Stimulated activated CD4-positive, alpha-beta T cell treated with anti-CD3 and anti-CD28 coated beads, Interleukin-4, amount 100 ng/mL, for 48 hours (primary cell): ENCODE measurements at places on chromosomes 6 and 20.

DNA sequence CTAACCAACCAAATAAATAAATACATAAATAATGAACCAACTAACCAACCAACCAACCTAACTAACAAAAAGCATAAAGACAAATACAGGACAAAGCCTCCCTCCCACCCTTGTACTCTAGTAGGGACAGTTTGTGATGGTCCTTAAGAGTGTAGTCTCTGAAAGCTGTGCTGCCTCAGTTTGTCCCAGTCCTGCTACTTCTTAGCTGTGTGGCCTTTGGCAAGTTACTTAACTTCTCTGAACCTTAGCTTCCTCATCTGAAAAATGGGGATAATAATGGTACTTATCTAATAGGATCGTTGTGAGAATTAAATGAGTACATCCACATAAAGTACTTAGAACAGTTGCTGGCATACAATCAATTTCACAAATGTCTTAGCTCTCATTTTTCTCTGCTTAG lies 232.6 kb upstream of the SUPT3H start:
- no peak for DNase-seq

DNA sequence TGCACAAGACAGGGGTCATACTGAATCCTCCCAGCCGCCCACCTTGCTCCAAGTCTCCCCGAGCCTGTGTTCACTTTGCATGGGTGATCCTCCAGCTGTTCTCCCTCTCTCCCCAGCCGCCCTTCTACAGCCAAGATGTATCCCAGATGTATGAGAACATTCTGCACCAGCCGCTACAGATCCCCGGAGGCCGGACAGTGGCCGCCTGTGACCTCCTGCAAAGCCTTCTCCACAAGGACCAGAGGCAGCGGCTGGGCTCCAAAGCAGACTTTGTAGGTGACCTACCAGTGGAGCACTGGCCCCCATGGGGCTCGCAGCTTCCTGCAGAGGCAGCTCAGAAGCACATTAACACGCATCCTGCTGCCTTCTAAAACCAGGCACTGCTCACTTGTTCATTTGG lies 14.6 kb upstream of the IFT52 start:
- DNase-seq, result no peak

DNA sequence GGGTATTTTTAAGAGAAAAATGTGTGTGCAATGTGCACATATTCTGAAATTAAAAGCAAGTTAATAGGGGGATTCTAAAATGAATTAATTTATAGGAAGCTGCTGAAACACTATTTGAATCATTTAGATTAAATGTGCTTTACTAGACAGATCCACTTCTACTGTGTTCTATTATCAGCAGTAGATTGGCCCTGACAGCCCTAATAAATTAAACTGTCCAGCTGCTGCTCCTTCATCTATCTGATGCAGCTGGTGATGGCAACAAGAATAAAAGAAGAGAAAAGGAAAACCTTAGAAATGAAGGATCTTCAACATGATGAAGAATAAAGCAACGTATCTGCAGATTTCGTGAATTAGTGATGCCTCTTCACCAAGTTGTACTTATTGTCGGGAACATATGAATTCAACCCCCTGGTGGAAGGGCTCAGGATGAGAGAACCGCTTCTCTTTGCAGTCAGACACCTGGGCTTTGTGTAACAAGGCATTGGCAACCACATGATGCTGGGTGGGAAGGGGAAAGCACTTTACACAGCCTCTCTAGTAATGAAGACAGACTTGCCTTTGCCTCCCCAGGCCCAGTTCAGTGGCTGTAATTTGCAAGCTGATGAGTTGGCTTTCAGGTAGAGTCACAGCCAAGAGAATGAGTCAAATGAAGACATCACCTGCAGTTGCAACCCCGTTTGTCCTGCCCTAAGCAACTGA lies 94.4 kb downstream of the LAMP5 start:
- DNase-seq, result no peak

DNA sequence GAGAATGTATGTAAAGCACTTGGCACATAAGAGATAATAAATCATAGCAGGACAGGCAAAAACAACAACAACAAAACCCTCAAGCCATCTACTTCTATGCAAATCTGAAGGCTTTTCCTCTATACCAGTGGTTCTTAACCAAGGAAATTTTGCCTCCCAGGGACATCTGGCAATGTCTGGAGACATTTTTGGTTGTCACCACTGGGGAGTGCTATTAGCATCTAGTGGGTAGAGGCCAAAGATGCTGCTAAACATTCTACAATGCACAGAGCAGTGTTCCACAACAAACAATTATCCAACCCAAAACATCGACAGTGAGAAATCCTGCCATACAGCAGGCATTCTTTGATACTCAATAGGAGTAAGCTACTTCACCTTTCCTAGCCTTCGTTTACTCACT lies 28.2 kb downstream of the NDRG3 start:
- DNase-seq, result no peak

GRCh38 chr6:156347246-156347645 lies 429.9 kb upstream of the ARID1B start:
- DNase-seq, result no peak

- DNase-seq, result no peak
These were observed 45.5 kb upstream of the RNF8 start for GRCh38 chr6:37308069-37308815.

GRCh38 chr20:19618711-19619110 lies 139.3 kb upstream of the RIN2 start:
- DNase-seq, result no peak

DNA sequence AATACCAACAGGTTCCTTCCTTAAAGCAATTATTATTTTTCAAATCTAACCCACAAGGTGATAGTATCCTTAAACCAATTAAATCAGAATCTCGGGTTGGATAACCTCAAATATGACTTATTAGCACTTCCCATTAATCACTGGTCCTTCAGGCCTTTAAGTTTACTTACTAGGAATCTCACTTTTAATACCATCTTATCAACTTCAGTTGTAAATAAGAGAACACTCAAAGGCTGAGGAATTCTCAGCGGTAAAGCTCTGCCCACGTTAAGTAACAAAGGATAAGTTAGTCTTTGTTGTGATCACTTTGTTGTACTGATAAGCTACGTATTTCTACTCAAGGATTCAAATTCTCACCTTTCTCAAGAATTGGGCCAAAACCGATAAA lies 82.0 kb downstream of the OR2B2 start:
- no peak for DNase-seq

DNA sequence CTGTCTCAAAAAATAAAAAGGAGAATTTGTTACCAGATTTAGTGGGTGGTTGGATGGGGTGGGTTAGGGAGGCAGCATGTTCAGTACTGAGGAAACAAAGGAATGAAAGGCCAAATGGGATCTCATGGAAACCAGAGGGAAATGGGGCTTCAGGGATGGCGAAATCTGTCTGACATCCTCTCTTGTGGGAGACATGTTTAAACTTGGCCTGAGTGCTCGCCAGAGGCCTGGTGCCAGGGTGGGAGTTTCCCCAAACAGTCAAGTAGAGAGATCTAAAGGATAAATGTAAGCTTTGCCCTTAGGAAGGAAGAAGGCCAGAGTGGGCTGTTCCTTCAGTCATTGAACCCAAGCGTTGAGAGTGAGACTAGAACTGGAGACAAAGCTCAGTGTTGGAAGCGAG lies 61.9 kb upstream of the AKIRIN2 start:
- DNase-seq, result no peak

DNA sequence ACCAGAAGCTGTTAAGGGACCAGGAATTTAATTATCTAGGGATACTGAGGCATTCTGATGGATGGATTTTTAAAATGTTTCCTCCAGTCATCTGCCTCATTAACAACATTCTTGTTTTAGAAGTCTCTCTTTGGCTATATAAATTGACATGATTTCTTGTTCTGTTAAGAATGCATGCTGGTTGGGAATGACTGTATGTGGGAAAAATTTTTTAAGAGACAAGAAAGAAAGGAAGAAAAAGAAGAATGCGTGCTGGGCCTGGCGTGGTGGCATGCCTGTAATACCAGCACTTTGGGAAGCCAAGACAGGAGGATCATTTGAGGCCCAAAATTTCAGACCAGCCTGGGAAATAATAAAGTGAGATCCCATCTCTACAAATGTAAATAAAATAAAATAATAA lies 203.6 kb downstream of the GJA1 start:
- DNase-seq, result no peak

GRCh38 chr20:19231359-19232035 lies 19.1 kb downstream of the SLC24A3 start:
- no peak for DNase-seq

- DNase-seq, result no peak
These were observed 218.6 kb downstream of the AKAP7 start for GRCh38 chr6:131353876-131354275.

DNA sequence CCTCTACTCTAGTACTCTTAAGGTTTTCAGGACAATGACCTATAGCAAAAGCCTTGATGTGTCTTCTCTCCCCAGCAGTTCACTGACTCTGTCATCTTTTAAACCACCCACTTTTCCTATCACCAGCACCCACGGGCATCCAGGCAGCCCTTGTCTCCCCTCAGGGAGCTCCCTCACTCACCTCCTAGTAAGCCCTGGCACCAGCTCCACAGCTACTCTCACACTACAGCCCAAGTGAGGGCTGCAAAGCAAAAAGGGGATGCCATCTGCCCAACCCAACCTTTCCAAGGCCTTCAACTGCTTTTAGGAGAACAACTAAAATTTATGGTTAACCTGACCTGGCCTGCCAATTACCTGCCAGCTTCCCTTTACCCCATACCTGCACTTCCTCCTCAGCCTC lies 26.0 kb downstream of the GCLC start:
- no peak for DNase-seq

GRCh38 chr20:60252866-60253265 lies 294.6 kb downstream of the CDH26 start:
- no peak for DNase-seq

DNA sequence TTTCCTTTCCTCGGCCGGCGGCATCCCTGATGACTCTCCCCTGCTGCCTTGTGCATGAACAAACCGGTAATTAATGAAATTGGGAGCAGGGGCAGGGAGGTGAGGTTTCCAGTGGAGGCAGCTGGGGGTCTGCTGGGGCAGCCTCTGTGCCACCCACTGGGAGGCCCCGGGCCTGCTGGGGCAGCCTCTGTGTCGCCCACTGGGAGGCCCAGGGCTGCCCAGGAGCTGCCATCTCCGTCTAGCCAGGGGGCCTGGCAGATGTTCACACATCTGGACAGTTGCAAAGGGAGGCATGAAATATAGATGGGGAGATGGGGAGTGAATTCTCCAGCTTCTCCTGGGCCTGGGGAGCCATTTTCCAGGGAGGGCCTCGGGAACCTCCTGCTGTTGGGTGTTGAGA lies 33.8 kb downstream of the TOX2 start:
- DNase-seq, result no peak

DNA sequence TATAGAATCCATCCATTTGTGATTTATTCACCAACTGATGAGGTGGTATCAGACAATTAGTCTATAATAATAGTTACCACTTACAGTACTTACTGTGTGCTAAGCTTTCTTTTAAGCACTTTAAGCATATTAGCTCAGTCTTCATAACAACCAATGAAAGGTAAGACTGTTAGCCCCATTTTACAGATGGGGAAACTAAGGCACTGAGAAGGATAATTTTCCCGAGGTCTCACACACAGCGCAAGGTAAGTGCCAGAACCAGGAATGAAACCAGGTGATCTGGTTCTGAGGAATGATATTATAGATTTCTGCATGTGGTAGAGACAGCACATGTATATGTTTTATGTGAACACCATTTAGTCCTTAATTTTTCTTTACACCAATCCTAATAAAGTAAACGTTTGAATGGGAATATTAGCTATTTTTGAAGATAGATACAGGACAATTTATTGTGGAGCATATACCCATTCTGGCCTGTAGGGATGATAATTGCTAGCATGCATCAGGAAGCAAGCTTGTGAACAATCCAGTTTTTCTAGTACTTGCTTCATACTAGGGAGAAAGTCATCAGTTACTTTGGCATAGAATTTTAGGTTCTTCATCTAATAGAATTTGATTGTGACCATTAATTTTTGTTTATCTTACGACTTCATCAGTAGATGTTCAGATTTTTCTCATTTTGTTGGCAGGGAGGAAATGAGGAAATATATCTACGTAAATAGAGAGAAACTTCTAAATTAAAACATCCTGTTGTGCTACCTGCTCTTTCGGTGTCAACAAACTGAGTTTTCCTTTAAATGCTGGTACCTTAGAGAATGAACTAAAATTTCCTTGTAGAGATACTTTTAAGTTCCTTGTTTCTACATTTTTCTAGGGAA lies 3.0 kb downstream of the YWHAB start:
- DNase-seq, result no peak

DNA sequence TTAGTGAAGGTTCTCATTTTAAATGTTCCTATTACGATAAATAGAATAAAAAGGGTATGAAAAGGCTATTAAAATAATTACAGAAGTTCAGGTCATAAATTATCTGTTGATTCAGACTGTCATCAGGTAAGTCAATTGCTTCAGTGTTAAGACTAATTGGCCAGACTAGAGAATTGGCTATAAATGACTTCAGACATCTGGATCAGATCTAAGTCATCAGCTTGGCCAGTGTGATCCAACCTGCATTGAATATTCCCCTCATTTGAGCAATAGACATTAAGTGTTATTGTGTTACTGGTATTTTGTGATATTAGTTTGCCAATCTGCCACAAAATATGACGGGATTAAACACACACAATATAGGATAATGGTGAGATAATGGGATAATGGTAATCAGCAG lies 377.6 kb upstream of the CITED2 start:
- no peak for DNase-seq

- no peak for DNase-seq
These were observed 22.8 kb upstream of the RBBP8NL start for GRCh38 chr20:62449951-62450691.
